NCI-H774 (cell line): ENCODE measurements at places on chromosomes 6 and 20.

DNA sequence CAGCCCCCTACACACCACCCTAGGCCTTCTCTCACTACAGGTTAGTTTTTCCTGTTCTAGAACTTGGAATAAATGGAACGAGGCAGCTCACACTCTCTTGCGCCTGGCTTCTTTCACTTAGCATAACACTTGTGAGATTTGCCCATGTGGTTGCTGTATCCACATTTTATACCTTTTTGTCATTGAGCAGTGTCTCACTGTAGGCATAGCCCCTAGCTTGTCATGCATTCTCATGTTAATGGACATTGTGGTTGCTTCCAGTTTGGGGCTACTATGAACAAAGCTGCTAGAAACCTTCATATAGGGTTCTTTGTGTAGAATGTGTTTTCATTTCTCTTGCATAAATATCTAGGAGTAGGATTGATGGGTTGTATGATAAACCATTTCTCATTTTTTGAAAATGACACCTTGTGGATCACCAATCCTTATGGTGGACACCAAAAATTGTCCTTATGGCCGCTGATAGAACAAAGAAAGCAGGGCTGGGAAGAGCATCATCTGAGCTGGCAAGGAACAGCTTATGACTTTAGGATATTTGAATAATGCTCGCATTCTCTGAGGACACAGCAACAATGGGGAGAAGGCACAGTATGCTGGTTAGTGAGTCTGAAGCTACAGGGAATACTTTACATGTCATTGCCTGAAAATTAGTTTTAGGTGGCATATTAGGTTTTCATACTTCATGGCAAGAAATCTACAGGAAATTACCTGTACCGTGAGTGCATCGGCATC, 9.8 kb upstream of the SLC22A23 start:
- no peak for DNase-seq

DNA sequence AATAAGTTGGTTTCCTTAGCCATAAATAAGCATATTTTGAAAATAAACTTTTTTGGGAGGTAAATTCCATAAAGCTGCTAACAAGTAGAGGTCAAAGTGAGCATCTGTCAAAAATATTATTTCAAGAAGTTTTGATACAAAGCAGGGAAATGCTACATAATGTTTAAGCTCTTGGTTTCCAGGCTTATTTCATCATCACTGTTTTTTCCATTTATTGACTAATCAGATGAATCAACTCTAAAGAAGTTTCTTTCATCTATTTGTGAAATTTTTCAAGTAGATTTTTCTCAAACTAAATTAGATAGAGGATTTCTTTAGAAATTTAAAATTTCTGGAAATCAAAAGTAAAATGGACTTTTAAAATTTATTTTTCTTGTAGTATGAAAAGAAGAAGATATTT, 89.5 kb upstream of the TBX18 start:
- no peak for DNase-seq

DNA sequence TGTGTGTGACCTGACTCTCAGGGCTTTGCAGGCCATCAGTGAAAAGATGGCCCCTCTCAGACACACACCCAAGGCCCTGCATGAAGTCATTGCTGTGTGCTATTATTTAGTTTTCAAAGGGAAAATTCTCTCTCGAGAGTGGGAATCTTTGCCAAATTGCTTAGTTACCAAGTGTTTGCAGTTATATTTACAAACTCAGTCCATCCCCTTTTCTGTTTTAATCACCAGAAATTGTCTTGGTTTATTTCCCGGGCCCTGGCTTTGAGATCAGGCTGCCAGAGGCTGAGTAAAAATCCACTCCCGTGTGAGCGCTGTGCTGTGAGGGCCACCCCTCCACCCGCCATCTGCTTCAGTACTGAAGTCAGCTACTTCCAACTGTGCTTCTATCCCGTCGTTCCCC, 163.1 kb downstream of the SOD2 start:
- DNase-seq = no peak

- peak; percentile 18 for DNase-seq
These were observed 8.3 kb downstream of the CEP250 start for GRCh38 chr20:35463455-35464300.

DNA sequence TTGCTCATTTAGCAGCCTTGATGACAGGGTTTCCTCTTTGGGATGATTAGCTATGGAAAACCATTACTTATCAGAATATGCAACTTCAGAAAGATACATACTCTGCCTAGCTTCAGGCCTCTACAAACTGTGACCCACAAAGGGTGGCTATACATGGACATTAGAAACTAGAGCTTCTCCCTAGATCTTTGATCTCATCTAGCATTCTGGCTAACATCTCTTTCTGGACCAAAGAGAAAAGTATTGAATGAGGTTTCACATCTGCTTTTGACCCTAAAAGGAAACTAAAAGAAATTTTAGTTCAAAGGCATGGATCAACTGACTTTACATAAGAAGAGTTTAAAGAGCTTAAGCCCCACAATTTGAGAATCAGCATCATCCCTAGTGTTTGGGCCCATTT, 12.4 kb upstream of the HMGN3 start:
- no peak for DNase-seq

DNA sequence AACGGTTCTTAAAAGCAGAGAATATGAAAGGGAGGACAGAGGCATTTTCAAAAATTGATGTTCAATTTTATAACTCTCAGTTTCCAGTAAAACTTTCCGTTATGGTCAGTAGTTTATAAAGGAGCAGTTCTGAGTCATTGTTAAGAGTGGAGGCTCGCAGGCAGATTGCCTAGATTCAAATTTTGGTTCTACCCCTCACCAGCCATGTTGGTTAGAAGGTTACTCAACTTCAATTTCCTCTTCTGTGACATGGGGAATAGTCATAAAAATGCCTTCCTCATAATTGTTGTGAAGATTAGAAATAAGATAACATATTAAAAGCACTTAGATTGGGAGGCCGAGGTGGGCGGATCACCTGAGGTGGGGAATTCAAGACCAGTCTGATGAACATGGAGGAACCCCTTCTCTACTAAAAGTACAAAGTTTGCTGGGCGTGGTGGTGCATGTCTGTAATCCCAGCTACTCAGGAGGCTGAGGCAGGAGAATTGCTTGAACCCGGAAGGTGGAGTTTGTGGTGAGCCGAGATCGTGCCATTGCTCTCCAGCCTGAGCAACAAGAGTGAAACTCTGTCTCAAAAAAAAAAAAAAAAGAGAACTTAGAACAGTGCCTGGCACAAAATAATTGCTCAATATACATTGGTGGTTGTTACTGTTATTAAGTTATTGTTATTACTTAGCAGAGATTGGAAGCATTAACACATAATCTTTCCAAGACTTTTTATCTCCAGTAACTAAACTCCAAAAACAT, 348.9 kb downstream of the NRN1 start:
- DNase-seq = no peak

- no peak for DNase-seq
These were observed 111.1 kb downstream of the TOX2 start for GRCh38 chr20:44025756-44026155.

DNA sequence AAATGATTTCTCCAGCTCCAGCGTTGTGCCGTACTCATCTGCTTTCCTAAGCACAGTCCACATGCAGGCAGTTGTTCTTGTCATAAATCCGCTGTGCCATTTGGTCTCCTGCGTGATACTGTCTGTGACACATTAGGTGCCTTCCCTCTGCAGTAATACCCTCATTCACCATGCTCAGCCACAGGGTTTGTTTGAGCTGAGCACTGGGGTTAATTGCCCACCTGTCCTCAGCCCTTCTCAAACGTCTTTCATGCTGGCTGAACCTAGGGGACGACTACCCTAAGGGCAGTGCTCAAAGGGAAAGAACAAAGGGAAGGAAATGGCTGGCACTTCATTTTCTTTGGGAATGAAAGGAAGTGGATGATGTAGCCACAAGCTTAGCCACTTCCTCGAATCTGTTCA, 64.2 kb upstream of the MYLIP start:
- peak; percentile 37 for DNase-seq

- DNase-seq = no peak
These were observed 198.6 kb downstream of the DTNBP1 start for GRCh38 chr6:15464211-15464725.

GRCh38 chr20:49170714-49171113, 17.4 kb downstream of the STAU1 start:
- DNase-seq = no peak

DNA sequence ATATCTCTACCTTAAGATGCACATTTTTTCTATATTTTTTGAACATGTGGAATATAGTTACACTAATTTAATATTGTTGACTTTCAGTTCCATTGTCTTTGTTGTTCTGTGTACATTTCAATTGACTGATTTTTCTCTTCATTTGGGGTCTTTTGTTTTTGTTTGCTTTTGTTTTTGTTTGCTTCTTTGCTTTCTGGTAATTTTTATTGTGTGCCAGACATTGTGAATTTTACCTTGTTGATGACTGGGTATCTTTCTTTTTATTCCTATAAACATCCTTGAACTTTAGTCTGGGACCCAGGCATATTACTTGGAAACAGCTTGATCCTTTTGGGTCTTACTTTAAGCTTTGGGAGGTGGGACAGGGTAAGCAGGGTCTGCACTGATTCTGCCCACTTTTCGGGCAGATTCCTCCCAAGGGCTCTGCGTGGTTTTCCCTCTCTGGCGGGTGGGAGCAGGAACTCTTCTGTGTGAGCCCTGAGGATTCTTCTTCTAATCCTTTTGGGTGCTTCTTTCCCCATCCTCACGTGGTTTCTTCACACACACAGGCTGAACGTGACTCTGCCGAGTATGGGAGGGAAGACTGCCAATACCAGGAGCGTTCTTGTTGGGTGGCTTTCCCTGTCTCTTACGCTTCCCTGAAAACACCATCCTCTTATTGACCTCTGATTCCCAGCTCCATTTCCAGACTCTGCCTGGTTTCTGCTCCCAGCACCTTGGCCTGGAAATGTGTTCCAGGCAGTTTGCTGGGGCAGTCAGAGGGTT, 200.5 kb downstream of the ARID1B start:
- no peak for DNase-seq

DNA sequence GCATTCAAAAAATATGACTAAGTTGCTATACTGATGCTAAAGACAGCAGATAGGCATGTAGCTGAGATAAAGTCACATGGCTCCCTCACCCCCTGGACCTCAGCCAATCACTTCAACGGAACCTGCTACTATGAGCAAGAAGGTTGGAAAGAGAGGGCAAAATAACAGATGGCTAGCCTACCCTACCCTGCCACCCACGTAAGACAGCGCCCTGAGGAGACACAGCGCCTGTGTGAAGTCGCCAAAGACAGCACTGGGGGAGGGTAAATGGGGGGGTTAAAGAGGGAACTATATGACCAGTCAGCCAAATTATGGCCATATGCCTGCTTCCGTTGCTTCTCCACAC, 163.2 kb downstream of the RALGAPA2 start:
- no peak for DNase-seq

GRCh38 chr6:24257282-24257681, 100.6 kb downstream of the DCDC2 start:
- DNase-seq = peak; percentile 3

GRCh38 chr6:84447651-84448050, 220.2 kb upstream of the CEP162 start:
- DNase-seq = no peak

DNA sequence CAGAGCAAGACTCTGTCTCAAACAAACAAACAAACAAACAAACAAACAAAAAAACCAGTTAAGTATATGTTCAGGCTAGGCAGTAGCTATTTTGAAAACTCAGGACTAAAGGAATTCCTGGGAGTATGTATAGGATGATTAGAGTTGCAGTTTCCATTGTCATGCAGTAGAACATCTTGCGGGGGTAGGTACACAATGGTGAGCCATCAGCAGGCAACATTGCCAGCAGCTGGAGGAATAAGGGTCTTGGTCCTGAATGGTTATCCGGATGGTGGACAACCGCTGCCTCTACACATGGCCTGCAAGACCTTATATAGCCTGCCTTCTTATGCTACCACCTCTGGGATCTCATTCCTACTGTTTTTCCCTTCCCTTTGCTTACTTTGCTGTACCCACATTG, 297.5 kb downstream of the SOX4 start:
- no peak for DNase-seq

DNA sequence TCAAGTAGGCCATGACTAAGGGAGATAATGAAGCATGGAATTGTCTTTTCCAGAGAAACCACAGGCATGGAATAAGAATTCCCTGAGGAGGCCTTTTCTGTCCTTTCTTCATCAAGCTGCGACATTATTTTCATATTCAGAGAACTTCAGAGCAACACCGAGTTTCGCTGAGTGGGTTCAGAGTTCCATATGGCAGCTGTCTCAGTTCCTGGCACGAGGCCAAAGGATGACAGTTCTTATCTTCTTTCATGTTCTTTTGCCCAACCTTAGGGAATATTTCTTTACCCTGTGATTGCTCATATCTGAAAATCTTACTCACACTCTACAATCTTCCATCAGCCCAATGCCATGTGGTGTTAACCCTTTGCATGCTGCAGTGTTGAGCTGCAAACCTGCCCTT, 135.3 kb upstream of the BMP2 start:
- DNase-seq = no peak

DNA sequence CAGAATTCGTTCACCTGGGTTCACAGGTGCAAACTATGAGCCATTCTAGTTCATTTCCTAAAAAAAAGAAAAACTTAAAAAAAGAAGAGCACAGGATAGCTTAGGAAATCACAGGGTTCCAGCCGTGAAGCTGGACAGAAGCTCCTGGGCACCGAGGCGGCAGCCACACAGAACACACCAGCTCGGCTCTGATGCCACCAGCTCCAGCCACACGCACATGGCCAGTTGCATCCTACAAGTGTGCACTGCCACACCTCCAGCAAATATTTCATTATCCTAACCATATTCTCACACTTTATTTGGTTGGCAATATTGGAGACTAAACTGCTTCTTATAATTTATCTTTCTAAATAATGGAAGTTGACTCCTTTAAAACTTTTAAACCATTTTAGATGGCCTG, 26.2 kb upstream of the AFDN start:
- no peak for DNase-seq

DNA sequence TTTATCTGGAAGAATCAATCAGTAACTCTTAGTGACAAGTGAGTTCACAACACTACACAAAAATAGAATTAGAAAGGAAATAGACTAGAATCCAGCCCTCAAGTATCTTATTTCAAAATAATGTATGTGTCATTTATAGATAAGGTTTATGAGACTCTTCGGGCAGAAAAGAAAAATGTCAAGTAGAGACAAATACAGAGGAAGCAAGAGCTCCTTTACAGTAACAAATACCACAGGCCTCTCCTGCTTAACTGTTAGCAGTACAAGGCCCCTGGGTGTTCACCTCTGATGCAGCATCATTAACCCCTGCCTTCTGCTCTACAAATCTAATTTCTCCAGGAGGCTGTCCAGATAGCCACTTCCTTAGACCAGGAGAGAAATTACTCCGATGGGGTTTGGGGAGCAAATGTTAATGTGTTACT, 76.7 kb downstream of the UBE3D start:
- DNase-seq = no peak
